DND-41 (cell line): ENCODE measurements at places on chromosomes 4 and X.
A peak's percentile ranks its signal among the peaks of the same experiment; 100 is the strongest.

GRCh38 chrX:323721-324628, 5.4 kb upstream of the GTPBP6 start:
- peak; percentile 40 for DNase-seq

GRCh38 chr4:33306131-33306530, 2586.0 kb downstream of the PCDH7 start:
- no peak for DNase-seq

- DNase-seq = no peak
These were observed 231.3 kb downstream of the INPP4B start for GRCh38 chr4:142614621-142615323.

- no peak for DNase-seq
These were observed 66.7 kb upstream of the MTNR1A start for GRCh38 chr4:186621959-186622553.

- no peak for DNase-seq
These were observed 110.4 kb downstream of the IL13RA2 start for GRCh38 chrX:114906984-114907510.

DNA sequence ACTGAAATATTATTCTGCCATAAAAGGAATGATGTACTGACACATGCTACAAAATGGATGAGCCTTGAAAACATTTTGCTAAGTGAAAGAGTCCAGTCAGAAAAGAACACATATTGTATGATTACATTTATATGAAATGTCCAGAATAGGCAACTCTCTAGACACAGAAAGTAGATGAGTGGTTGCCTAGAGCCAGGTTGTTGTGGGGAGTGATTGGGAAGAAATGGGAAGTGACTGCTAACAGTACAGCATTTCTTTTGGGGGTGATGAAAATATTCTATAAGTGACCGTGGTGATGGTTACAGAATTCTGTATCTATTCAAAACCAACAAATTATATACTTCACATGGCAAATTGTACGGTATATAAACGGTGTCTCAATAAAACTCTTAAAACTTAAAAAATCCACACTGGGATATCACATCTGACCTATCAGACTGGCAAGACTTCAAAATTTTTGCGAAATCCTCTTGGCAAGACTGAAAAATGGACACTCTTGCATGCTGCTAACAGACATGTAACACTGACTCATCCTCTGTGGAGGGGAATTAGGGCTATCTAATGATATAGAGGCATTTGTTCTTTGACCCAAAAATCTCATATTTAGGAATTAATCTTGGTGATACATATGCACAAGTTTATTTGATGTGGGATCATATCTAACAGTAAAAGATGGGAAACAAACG, 71.8 kb downstream of the FAM13A start:
- DNase-seq = no peak

DNA sequence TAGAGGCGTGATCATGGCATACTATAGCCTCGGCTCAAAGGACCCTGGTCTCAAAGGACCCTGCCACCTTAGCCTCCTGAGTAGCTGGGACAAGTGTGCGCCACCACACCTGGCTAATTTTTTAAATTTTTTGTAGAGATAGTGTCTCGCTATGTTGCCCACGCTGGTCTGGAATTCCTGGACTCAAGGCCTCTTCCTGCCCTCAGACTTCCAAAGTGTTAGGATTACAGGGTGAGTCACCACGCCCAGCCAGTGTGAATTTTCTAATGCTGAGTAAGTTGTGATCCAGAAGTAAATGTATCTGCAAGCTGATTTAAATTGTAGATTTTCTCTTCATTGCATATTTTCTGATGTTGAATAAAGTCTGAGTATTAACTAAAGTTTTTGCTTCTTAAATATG, 2.6 kb upstream of the ZNF674 start:
- no peak for DNase-seq

DNA sequence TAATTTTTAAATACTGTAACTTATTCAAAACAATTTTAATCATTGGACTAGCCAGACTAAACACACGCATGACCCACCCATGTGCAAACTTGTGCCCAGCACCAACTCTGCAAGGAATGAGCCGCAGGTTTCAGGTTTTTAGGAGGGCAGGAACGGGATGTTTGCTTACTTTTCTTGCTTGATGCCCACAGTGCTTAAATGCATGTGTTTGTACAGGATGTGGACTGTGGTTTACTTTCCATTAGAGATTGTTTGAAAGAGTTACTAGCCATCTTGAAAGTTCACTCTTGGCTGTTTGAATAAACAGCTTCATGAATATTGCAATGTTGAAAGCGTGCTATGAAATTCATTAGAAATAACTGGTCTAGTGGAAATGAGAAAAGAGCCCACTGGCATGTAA, 83.3 kb downstream of the STK32B start:
- peak; percentile 10 for DNase-seq

GRCh38 chr4:74570095-74570494, 125.2 kb downstream of the AREG start:
- DNase-seq = no peak

DNA sequence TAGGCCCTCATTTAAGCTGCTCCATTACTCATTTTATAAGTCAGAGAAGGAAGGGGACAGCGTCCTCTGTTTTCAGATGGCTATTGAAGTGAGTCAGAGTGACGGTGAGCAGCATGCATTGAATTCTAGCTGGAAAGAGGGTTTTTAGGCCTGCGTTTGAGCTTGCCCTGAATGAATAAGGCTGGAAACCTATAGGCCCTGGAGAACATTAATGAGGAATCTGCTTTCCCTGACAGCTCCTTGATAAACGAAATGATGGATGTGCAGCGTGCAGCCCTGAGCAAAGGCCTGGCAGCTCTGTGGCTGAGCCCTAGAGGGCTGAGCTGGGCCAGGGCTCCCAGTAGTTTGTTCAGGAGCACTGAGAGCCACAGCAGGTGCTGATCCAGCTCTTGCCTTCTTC, 33.4 kb downstream of the TBL1X start:
- no peak for DNase-seq

GRCh38 chrX:6852869-6853268, 294.6 kb upstream of the STS start:
- DNase-seq = peak; percentile 5

DNA sequence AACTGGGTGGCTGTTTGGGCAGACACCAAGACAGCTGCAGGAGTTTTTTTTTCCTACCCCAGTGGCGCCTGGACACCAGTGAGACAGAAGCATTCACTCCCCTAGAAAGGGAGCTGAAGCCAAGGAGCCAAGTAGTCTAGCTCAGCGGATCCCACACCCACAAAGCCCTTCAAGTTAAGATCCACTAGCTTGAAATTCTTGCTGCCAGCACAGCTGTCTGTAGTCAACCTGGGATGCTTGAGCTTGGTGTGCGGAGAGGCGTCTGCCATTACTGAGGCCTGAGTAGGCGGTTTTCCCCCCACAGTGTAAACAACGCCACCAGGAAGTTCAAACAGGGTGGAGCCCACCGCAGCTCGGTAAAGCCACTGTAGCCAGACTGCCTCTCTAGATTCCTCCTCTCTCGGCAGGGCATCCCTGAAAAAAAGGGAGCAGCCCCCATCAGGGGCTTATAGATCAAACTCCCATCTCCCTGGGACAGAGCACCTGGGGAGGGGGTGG, 171.4 kb downstream of the ARHGEF9 start:
- no peak for DNase-seq
